NCI-H1436 (cell line): ENCODE measurements at places on chromosomes 1 and 21.

DNA sequence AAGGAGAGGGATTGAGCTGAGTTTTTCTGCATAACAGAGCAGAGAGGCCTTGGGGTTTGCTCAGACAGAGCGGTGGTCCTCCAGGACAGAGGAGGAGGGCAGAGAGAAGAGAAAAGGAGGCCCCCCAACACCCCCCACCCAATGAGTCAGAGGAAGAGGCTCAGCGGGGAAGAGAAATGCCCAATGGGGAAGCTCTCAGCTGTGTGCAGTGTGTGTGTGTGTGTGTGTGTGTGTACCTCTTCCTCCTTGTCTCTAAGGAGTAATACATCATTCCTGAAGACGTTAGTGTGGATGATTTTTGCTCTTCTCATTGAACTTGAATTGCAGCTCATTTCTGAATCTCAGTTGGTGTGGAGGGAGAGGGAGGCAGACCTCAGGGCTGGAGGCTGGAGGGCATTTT lies 8.7 kb downstream of the TMPRSS3 start:
- no peak for DNase-seq

- no peak for DNase-seq
Observed at GRCh38 chr21:35164971-35165483, 115.9 kb upstream of the RUNX1 start.

DNA sequence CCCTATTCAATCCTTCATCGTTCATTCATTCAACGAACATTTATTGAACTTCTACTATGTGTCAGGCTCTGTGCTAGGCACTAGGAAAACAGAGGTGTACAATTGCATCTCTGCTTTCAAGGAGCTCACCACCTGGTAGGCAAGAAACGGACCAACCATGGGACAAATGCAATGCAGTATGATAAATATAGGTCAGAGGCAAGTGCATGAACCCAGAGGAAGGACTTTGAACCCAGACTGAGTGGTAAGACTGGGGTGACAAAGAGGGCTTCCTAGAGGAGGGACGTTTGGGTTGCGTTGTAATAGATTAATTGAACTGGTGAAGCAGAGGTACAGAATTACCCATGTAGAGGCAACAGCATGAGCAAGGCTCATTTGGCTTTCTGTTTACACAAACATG lies 16.4 kb downstream of the CD2 start:
- DNase-seq: no peak

DNA sequence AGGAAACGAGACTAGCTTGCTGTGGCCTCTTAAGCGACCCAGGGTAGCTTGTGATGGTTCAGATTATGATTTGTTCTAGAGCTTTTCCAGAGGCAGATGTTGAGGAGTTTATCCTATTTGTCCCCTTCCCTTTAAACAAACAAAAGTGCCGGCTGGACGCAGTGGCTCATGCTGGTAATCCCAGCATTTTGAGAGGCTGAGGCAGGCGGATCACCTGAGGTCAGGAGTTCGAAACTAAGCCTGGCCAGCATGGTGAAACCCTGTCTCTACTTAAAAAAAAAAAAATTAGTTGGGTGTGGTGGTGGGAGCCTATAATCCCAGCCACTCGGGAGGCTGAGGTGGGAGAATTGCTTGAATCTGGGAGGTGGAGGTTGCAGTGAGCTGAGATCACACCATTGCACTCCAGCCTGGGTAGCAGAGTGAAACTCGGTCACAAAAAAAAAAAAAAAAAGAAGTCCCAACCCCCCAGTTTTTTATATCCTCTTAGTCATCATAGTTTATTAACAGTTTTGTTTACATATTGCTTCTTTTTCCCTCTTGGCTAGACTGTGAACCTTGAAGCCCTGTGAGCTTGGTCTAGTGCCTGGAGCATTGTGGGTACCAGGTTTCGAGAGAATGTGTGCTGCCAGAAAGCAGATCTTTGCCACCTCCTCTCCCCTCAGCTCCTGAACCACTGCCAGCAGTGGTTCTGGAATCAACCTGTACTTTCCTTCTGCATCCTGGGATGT lies 29.8 kb downstream of the MAPKAPK2 start:
- DNase-seq: no peak

DNA sequence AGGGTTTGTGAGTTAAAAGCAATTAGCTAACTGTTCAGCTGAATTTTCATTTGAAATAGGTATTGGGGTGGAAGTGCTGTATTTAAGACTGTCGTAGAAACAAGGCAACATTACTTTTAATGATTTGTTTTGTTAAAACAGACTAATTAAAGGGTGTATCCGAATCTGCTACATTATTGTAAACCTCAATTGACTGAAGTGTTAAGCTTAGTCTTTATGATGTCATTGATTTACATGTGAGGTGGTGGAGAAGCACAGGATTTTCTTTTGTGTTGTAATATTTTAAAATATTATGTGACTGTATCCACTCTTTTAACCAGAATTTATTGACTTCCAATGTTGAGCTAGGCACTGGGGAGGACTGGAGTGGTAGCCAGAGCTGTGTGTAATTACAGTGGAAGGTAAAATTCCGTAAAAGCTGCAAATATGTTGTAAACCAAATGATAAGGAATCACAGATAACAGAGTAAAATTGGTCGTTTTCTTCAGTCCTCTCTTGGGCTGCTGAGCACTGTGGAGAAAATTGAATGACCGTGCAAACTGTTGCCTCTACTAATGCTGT lies 1.6 kb downstream of the HOOK1 start:
- DNase-seq: no peak

DNA sequence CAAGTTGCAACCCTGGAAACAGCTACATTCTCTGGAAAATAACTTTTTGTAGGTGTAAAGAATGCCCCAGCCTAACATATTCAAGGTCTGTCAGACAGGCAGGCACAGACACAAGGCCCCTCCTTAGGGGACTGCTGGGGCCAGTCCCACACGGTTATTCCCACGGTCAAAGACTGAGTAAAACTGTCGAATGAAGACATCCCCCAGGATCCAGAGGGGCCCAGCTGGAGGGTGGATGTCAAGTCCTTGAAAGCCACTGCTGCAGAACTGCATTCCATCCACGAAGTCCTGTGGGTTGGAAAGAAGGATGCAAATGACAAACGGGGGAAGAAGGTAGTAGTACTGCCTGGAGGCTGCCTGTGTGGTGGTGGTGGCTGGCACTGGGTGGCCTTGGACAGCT lies 6.9 kb upstream of the RAB7B start:
- no peak for DNase-seq

DNA sequence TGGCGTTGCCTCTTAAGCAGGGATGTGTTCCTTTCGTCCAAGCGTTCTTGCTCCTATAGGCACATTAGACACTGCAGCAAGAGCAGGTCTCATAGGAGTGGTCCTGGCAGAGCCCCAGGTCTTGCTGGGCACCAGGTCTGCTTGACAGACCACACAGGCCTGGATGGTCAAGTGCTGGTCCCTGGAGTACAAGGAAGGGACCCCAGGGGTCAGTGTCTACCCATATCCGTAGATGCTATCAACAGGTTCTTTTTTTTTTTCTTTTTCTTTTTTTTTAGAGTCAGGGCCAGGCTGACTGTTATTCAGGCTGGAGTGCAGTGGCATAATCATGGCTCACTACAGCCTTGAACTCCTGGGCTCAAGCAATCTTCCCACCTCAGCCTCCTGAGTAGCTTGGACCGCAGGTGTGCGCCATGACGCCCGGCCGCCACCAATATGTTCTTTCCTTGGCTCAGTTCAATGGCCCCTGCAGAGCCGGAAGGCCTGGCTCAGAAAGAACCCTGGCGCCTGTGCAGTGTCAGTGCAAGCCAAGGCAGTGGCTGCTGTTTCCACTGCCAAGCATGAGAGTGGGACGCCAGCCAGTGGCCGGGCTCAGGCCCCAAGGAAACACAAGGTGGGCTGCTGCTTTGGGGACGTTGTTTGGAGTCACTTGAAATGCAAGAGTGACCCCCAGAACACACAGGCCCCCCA lies 10.0 kb upstream of the TNFRSF8 start:
- no peak for DNase-seq

DNA sequence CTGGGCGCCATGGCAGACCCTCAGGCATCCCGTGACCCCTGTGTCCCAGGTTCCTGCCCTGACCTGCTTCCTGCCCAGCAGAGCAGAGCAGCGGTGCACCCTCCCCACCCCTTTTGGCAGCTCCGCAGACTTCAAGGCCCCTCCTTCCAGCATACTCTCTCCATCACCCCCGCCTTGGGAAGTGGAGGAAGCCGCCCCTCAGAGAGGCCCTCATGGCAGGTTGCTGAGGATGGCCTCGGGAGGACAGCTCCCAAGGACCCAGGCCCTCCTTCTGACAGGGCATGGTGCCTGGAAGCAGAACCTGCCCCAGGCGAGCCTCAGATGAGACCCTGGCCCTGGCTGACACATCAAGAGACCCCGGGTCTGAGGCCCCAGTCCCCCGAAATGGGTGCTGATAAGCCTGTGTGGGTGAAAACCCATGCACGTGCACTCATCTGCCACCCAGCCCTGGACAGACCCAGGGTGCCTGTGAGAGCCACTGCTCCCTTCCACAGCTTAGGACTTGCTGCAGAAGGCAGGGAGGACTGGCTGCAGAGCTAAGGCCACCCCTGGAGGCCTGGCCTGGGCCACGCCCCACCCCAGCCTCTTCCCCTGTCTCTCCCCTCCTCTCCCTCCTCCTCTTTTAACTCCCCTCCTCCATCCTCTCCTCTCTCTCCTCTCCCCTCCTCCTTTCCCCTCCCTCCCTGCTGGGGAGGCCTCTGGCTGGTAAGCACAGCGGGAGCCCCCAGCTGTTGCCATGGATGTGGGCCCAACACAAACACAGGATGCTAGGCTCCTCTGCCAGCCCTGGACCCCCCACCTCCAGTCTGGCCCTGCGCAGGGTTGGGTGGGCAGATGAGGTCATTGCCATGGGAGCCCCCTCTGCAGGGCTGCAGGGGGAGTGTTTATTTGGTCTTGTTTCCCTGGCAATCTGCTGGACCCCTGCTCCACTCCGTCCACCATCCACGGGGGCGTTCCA lies 33.7 kb downstream of the WNT9A start:
- DNase-seq: no peak

DNA sequence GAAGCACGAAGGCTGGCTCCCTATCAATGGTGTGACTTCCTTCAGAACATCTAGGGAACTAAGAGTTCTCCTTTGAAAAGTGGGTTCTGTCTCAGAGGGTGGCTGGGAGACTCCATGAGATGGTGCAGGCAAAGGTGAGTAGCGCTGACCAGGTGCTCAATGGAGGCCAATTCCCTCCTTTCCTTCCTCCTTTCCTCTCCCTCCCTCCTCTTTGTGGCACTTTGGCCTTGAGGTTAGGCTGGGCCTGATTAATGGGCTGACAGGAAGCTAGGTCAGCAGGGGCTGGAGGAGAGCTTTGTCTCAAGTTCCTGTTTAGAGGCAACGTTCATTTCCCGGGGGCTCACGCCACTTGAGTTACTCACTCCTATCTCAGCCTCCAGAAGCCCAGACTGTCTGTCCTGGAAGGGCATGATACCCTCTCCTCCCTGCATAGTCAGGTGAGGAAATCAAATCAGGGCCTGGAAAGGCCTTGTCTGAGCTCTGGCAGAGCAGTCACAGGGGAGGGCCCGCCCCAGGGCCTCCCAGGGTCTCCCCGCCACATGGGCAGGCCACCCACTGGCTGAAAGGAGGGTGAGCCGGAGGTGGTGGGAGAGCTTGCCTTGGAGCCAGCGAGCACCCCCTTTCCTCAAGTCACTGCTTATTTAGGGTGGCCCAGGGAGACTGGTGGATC lies 58.4 kb upstream of the SSBP3 start:
- DNase-seq: no peak

- no peak for DNase-seq
Observed at GRCh38 chr21:26447932-26448475, 125.1 kb downstream of the CYYR1 start.

GRCh38 chr21:44360159-44360558 lies 6.7 kb downstream of the TRPM2 start:
- no peak for DNase-seq

- DNase-seq: no peak
Observed at GRCh38 chr1:247840818-247841217, 878 bp downstream of the OR11L1 start.

DNA sequence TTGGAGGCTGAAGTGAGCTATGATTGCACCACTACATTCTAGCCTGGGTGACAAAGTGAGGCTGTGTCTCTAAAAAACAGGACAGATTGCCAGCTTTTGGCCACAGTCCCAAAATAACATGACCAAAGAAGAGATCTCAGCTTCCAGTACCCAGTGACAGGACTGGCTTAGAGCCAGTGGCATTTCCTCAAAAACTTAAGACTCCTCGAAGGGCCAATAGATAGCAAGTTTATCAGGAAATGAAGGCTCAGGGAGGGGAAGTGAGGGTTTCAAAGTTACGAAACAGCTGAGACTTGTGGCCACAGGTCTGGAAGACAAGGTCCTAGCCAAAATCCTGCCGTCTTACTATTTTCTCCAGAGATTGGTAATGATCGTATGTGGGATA lies 6.3 kb upstream of the TMEM39B start:
- DNase-seq: no peak

DNA sequence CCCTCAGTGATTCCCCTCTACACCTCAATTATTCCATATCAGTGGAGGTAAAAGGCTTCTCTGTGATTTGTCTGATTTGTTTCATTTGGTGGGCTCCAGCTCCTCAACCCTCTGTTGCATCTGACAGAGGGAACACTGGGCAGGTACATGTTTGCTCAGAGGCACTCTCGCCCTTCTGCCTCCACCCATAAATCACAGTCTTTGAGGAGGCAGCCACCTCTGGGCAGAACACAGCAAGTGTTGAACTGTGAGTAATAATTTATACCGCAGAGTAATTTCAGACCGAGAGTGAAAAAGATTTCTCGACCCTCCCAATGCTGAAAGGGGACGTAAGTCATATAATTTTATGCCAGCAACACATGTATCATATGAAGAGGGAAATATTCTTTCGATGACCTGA lies 330.1 kb upstream of the PBX1 start:
- no peak for DNase-seq

GRCh38 chr1:226960256-226960655 lies 20.2 kb downstream of the COQ8A start:
- DNase-seq: no peak

DNA sequence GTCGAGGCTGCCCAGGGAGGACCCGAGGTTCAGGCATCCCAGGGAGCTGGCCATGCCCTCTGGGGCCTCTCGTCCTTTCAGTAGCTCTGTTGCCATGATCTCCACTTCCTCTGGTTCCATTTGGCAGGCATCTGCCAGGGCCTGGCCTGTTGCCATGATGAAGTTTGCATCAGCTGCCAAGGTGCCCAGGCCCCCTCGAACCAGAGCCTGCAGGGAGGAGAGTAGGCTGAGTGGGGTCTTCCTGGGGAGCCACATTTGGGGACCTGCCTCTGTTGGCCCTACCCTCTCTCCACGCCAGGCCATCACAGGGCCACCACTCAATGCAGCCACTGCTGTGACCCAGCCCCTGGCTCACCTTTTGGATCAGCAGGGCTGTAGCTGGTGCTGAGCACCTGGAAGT lies 16.4 kb upstream of the KIF21B start:
- DNase-seq: no peak

DNA sequence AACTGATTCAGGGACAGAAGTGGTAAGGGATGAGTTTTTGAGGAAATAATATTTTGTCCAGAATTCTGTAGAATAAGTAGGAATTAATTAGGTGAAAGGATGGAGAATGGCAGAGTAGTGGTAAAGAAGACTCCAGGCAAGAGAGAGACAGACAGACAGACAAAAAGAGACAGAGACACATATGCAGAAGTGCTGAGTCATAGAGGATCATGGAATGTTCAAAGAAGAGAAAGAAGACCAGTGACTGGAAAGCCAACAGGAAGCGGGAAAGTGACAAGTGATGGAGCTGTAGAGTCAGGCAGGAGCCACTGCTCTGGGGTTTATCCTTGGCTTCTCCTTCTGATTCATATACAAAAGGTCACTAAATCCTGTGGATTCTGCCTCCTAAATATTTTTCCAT lies 85.9 kb downstream of the UROD start:
- no peak for DNase-seq
